ENCODE measurements at places on chromosomes 16 and 17.

GRCh38 chr17:8818047-8818446 lies 18.9 kb upstream of the MFSD6L start:
- no peak for DNase-seq

DNA sequence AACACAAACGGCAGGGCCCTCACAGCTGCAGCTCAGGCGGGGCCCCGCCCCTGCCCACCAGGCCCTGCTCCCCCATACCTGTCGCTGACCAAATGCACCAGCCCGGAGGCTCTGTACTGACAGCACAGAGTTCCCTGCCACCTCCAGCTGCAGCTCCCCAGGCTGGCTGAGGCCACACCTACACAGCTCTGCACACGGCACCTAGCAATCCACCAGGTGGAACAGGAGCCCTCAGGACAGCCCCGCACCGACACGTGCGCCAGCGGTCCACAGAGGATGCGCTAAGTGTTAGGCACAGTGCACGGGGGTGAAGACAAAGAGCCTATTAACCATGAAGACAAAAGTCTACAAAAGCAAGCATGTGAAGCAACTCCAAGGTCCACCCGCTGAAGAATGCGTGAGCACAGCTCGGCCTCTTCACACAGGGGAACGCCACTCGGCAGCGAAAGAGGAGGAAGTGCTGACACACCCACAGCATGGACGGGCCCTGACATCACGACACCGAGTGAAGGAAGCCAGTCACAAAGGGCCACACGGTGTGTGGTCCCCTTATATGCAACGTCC lies 5.4 kb downstream of the ZCCHC14 start:
- DNase-seq, result no peak

GRCh38 chr17:77613218-77613617 lies 345.3 kb upstream of the TNRC6C start:
- no peak for DNase-seq

- DNase-seq, result no peak
Observed at GRCh38 chr17:11342138-11342537, 101.1 kb downstream of the SHISA6 start.

GRCh38 chr16:23917621-23918020 lies 81.8 kb downstream of the PRKCB start:
- no peak for DNase-seq

- DNase-seq, result no peak
Observed at GRCh38 chr17:1959871-1960544, 65.1 kb downstream of the RTN4RL1 start.

DNA sequence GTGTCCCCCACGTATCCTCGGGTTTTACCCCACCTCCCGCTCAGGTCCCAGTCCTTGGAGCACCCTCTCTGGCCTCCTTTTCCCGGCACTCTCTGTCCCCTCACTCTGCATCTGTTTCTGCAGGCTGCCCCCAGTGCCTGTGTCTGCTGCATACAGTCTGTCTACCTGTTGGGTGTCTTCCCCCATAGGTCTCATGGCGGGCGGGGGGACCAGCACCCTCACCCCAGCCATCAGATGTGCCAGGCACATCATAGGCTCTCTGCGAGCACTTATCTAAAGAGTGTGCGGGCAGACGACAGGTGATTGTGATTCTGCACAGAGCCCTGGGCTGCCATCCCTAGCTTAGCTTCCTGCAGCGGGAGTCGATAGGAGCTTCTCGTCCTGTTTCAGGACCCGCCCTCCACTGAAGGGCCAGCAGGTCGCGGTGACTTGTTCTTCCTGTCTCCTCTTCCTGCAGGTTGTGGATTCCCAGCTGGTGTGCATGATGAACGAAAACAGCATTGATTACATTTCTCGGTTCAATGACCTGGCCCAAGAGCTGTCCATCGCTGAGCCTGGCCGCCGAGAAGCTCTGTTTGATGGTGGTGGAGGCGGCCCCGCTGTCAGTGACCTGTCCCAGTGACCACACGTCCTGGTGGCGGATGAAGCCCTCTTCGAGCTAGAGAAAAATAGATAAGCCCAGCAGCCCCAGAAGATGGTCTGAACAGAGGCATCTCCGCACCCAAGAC lies 4.5 kb upstream of the JPT2 start:
- no peak for DNase-seq
